Motor neuron (in vitro differentiated cells): ENCODE measurements at places on chromosomes 7 and 10. TPM values are rescaled to one million over a fixed set of nuclear protein-coding genes. Genes with fewer than 3 reads are reported as not detected.

GRCh38 chr7:33901847-33902246 is 3.5 kb upstream of the BMPER start:
- ATAC-seq = no peak

- ATAC-seq = no peak
These were observed 135.5 kb downstream of the NPY start for GRCh38 chr7:24419511-24419910.

Gene MPP7
- 0.58 and 0.66 TPM in 2 replicates for total RNA-seq

GRCh38 chr10:23917251-23917840 is 291.6 kb upstream of the KIAA1217 start:
- ATAC-seq = no peak

- ATAC-seq = no peak
These were observed 148.0 kb downstream of the GALNT11 start for GRCh38 chr7:152173372-152174070.

Gene TRUB1
- total RNA-seq = 32.4 and 34.9 TPM in 2 replicates
